ENCODE measurements at places on chromosomes 16 and 17.

GRCh38 chr16:75754141-75754540 lies 27.9 kb upstream of the CPHXL start:
- no peak for DNase-seq

- no peak for DNase-seq
Observed at GRCh38 chr16:28212532-28212873, 738 bp upstream of the XPO6 start.

DNA sequence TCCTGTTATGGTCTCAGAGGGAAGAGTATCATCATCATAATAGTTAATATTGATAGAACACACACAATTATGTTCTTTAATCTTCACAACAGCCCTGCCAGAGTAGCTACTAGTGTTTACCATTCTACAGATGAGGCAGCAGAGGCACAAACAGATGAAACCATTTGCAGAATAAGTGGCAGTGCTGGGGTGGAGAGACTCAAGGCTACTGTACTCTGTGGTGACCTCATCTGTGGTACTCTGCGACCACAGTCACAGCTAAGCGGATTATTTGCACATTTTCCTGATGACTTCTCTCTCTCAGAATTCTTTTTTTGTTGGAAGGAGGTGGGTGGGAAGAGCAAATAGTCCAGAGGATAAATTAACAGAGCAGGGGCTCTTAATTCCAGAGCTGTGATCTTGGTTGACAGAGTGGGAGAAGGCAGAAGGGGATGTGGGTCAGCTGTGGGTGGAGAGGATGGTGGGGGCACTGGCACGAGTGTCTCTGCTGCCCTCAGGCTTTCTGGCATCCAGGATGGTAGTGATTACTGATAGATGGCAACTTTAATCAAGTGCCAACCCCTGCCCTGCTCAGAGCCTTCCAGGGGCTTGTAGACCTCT lies 41.8 kb downstream of the MRM1 start:
- no peak for DNase-seq

DNA sequence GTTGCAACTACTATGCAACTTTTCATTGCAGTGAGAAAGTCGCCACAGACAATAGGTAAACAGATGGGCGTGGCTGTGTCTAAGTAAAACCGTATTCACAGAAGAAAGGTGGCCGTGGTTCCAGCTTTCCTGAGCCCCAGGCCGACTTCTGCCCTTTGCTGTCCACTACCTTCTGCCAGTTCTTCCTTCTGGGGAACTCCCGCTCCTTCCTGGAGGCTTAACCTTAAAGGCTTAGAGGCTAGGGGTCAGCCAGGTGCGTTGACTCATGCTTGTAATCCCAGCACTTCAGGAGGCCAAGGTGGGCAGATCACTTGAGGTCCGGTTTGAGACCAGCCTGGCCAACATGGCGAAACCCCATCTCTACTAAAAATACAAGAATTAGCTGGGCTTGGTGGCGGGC lies 2.1 kb upstream of the SEPTIN12 start:
- DNase-seq = no peak

DNA sequence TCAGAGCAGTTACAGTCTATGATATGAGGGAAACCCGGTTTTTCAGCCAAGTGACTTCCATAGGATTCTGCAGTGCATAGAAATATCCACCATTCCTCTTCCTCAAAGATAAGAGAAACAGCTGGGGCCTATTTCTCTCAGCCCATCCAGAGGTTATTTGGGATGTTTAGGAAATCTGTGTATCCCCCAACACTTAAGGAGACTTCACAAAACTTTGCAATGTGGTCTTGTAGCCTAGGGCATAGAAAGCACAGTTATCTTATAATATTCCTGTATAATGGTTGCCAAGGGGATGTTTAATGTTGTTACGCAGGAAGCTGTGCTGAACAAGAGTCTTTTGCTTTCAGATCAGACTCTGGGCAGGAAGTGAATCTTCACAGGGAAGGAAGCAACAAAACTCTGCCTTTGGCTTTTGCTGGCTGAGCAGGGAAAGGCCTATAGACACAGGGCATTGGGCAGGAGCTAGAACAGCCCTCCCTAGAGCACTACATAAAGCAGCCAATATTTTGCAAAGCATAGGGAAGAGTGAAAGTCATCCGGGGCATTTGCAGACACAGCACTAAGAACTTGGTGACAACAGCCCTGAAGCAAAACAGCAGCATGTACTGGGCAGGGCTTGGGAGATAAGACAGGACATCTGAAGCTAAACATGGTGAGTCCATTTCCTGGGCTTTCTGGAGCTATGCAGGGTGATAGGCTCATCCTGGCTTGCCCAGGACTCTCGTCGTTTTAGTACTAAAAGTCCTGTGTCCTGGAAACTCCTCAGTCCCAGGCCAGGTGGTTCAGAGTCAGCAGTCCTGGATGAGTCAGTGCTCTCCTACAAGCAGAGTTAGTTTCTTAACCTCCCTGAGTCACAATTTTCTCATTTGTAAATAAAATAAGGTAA lies 18.7 kb upstream of the BEAN1 start:
- DNase-seq = no peak

DNA sequence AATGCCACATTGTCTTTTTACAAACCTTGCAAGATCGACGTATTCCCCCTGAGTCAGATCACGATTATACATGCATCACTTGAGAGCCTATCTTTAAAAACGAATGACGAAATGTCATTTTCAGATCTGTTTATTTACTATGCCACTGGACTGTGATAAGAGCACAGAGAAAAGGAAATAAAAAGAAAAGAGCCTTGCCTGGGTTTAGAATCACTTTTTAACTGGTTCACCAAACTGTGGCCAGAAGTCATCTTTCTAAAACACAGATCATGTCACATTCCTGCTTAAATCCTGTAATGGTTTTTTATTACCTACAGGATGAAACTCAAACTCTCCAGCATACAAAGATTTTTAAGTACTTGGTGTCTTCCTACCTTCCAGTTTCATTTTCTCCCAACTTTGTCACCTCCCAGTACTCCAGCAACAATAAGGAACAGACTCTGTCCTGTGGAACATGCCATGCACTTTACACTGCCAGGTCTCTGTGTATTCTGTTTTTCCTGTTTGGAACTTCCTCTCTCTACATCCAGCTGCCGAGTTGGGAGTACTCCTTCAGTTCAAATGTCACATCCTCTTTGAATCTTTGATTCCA lies 91.5 kb downstream of the SNX11 start:
- DNase-seq = no peak

DNA sequence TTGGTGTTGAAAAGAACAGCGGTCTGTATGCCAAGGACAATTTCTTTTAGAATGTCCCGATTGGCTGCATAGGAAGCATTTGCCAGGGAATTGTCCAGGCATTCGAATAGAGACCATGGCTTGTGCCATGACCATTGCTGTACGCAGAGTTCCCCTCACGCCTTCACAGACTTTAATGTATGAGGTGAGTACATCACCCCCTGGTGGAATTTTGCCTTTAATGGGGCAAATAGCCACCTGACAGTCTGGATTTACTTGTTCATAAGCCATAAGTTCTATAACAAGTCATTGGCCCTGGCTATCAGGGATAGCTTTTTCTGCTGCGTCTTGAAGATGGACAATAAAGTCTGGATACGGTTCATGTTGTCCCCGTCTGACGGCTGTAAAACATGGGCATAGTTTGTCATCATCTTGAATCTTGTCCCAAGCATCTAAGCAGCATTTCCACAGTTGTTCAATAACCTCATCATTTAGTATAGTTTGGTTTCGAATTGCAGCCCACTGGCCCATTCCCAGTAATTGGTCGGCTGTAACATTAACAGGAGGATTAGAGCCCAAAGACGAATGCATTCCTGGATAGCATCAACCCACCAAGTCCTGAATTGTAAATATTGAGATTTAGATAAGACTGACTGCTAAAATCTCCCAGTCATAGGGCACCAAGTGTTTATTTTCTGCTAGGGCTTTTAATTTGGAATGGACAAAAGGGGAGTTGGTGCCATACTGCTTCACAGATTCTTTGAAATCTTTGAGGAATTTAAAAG lies 67.7 kb upstream of the ARL4D start:
- no peak for DNase-seq

DNA sequence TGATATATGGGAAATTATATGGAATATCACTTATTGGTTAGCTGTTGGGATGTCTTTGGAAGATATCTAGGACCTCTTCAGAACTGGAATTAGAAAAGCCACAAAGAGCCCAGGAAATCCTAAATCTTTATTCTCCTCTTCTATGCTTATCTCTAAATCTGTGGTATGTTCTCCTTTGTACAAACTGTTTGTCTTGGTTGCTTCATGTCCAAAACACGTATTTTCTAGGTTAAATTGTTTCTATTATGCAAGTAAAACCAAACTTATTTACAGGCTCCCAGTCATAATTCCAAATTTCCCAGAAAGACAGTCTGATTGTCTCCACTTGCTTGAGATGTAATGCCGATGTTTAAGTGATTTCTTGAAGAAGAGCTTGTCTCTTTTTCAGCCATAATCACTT lies 650.9 kb downstream of the CDH11 start:
- DNase-seq = no peak

DNA sequence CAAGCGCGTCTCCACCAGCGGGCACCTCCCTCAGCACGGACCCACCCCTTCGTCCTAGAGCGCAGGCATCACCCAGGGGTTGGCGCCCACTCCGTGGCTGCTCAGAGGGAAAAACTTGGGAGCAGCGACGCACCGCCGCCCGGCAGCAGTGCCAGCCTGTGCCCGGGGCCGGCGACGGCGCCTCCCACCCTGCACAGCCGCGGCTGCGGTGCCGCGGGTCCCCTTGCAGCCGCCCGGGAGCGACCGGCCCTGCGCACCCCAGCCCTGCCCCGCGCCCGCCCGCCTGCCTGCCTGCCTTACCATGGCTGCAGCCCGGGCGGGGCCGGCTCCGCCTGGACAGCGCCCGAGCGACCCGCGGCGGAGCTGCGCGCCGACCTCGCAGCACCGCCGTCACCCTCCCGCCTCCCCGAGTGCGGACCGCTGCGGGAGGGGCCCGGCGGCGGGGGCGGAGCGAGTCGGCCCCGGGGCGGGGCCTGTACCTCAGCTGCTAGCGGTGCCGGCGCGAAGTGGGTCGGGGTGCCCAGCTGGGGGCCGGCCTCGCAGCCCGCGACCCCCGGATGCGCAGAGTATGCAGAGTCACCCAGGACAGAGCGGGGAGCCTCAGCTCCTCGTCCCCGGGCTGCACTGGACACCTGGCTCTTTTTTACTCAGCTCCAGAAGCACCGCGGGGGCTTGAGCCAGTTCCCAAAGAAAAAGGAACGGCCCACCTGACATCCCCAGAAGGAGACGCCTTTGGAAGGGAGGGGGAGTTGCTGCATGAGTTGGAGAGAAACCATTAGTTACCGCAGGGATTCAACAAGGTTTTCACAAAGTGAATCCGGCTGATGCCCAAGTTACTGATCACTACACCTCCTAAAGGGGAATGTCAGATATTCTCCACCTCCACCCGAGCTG lies 17.5 kb upstream of the MTMR4 start:
- DNase-seq = peak; percentile 57

GRCh38 chr16:23518435-23518891 lies 8.2 kb upstream of the GGA2 start:
- no peak for DNase-seq

GRCh38 chr17:21475571-21475970 lies 99.4 kb downstream of the KCNJ12 start:
- DNase-seq = no peak
